Pancreas (tissue), 10 donors: ENCODE measurements at places on chromosomes 6 and 20. TPM values are rescaled to one million over a fixed set of nuclear protein-coding genes. Genes with fewer than 3 reads are reported as not detected.

ZNF292 gene
- 28.5 TPM for total RNA-seq

BEND6 gene
- not detected for total RNA-seq

HLA-DQA2 gene
- 4.3 TPM for total RNA-seq

DNA sequence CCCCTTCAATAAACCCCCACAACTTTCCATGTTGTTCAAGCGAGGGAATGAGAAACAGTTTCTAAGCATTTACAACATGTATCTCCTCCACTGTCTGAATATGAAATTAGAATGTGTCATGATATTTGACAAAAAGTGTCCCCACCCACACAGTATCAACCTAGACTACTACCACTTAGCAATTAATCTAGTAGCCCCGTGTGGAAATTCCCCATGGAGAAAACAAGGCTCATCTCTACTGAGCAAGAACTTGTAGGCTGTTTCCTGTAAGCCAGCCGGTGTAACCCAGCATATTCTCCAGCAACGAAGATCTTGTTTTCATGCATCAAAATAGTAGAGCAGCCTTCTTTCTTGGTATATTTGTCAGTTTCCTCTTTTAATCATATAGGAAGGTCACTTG, 115.0 kb downstream of the IRF4 start:
- H3K36me3 ChIP-seq, result no peaks in the 10 kb centered on the region
- no peaks in the 10 kb centered on the region for H3K27me3 ChIP-seq
- DNase-seq, result no peak
- no peaks in the 10 kb centered on the region for H3K4me1 ChIP-seq

GRCh38 chr20:64247970-64248841, 7.3 kb upstream of the PCMTD2 start:
- H3K27me3 ChIP-seq, result no peaks in the 10 kb centered on the region
- no peak overlapping the region for H3K4me3 ChIP-seq
- no peak overlapping the region for H3K27ac ChIP-seq
- H3K4me1 ChIP-seq, result no peaks in the 10 kb centered on the region
- no peak for DNase-seq

GRCh38 chr6:3723966-3724365, 27.5 kb downstream of the PXDC1 start:
- no peaks in the 10 kb centered on the region for H3K36me3 ChIP-seq
- H3K27ac ChIP-seq, result no peak overlapping the region
- no peaks in the 10 kb centered on the region for H3K4me1 ChIP-seq
- no peaks in the 10 kb centered on the region for H3K27me3 ChIP-seq
- no peak overlapping the region for H3K4me3 ChIP-seq

HLA-DRB1 gene
- total RNA-seq, result 35.7 TPM

GRCh38 chr6:24779416-24780016, 4.8 kb downstream of the GMNN start:
- DNase-seq, result no peak
- H3K4me1 ChIP-seq, result peaks cover 29% of the 10 kb centered on the region
- H3K27ac ChIP-seq, result peak overlapping the region; percentile 23

DNA sequence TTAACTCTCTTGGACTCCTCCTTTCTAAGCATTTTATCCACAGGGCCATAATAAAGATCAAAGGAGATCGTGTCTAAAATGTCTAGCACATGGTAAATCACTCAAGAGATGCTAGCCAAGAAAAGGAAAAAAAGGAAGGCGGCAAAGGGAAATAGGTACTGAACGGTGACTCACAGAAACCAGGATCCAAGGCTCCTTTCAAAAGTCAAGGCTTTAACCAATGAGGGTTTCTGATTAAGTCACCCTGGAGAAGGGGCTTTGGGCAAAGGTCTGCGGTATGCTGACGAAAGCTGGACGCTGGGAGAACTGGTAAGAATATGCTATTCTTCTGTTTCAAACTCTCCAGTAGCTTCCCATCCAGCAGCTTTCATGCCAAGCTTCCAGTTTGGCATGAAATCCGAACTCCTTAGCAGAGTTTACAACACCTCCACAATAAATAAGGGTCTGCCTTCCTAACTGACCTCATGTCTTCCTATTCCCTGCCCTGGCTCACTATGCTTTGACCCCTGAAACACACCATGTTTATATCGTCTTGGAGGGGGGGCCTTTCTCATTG, 1.0 kb downstream of the TOMM34 start:
- peaks cover 6% of the 10 kb centered on the region for H3K36me3 ChIP-seq
- peaks cover 13% of the 10 kb centered on the region for H3K4me1 ChIP-seq
- H3K27ac ChIP-seq, result no peak overlapping the region
- DNase-seq, result no peak
- no peaks in the 10 kb centered on the region for H3K27me3 ChIP-seq
- peak overlapping the region; percentile 90 for H3K4me3 ChIP-seq

SNX9 gene
- total RNA-seq, result 22.6 TPM

DNA sequence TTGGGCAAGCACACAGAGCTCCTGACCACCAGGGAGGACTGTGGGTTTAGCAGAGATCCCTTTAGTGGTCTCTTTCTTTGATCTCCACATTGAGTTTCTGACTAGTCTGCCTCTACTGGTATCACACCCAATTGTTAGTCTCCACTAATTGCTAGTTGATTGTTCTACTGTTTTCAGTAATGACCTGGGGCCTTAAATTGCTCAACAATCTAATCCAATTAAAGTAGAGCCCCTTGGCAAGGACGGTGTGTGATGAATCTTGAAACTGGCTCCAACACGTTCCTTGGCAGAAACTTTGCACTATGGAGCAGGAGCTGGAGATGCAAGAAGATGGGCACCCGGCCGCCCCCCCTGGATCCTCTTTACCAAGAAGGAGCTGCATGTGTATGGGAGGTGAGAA, 12.3 kb downstream of the FAM50B start:
- H3K27me3 ChIP-seq, result no peaks in the 10 kb centered on the region
- no peak overlapping the region for H3K4me3 ChIP-seq
- no peak for DNase-seq
- H3K4me1 ChIP-seq, result no peaks in the 10 kb centered on the region

- H3K36me3 ChIP-seq, result no peaks in the 10 kb centered on the region
- no peak for DNase-seq
- no peaks in the 10 kb centered on the region for H3K4me1 ChIP-seq
- no peak overlapping the region for H3K4me3 ChIP-seq
Observed at GRCh38 chr6:75308250-75308988, 23.8 kb upstream of the TMEM30A start.

DNA sequence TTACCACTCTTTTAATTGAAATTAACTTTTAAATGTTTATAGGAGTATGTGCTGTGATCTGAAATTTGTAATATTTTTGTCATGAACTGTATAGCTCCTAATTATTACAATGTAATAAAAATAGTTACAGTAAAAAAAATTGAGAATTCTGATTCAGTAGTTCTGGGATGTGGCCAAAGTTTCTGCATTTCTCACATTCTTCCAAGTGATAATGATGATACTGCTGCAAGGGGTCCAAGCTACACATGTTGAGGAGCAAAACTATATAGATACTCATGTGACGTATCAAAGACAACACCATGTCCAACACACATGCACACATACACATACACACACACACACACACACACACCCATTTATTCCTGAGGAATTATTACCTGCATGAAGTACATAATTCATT, 71.0 kb upstream of the FAM83B start:
- H3K4me3 ChIP-seq, result no peak overlapping the region
- no peaks in the 10 kb centered on the region for H3K4me1 ChIP-seq
- H3K27ac ChIP-seq, result no peak overlapping the region
- H3K36me3 ChIP-seq, result no peaks in the 10 kb centered on the region
- no peaks in the 10 kb centered on the region for H3K27me3 ChIP-seq

DNA sequence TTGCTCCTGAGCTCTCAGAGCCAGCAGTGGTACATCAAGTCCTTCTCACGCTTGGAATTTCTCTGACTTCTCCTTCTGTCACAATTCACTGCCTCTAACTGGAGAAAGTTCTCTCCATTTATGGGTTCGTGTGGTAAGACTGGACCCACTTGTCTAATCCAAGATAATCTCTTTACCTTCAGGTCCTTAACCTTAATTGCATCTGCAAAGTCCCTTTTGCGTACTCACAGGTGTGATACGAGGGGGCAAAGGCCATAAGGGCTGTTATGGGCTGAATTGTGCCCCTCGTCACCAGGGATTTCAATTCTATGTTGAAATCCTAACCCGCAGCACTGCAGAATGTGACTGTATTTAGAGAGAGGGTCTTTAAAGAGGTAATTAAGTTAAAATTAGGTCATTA, 27.5 kb upstream of the TBC1D22B start:
- no peaks in the 10 kb centered on the region for H3K36me3 ChIP-seq
- no peaks in the 10 kb centered on the region for H3K27me3 ChIP-seq
- H3K4me1 ChIP-seq, result no peaks in the 10 kb centered on the region
- no peak for DNase-seq
- H3K27ac ChIP-seq, result no peak overlapping the region

- no peaks in the 10 kb centered on the region for H3K36me3 ChIP-seq
- DNase-seq, result no peak
- no peaks in the 10 kb centered on the region for H3K27me3 ChIP-seq
- no peak overlapping the region for H3K27ac ChIP-seq
Observed at GRCh38 chr20:4014031-4014474, 1.3 kb downstream of the RNF24 start.

DNA sequence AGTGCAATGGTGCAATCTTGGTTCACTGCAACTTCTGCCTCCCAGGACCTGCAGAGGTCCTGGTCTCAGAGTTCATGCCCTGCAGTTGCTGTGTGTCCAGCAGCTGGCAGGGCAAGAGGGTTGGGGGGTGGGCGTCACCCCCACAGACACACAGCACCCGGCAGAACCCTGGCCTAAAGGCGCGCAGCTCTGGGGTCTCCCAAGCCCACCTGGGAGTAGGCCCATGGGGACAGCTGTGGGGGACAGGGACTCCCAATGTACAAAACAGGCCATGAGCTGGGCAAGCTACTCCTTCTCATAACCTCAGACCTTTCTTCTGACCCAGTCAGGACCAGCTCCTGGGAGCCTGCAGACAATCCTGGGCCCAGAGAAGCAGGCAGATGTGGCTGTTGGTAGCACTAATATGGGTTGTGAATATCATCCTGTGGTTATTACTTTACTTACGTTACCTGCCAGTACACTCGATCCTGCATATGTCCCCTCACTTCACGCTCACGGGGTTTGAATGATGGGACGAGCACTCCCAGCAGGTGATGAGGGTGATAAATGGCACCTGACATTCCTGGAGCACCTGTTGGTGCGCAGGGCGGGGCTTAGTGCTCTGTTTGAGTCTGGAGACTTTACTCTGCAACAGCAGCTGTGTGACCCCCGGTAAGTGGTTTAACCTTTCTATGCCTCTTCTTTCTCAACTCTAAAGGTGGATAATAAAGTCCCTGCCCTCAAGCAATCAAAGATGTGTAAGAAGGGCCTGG, 39.9 kb upstream of the SULF2 start:
- no peak for DNase-seq
- no peaks in the 10 kb centered on the region for H3K27me3 ChIP-seq
- H3K4me3 ChIP-seq, result no peak overlapping the region
- H3K36me3 ChIP-seq, result no peaks in the 10 kb centered on the region
- no peaks in the 10 kb centered on the region for H3K4me1 ChIP-seq
- no peak overlapping the region for H3K27ac ChIP-seq

DNA sequence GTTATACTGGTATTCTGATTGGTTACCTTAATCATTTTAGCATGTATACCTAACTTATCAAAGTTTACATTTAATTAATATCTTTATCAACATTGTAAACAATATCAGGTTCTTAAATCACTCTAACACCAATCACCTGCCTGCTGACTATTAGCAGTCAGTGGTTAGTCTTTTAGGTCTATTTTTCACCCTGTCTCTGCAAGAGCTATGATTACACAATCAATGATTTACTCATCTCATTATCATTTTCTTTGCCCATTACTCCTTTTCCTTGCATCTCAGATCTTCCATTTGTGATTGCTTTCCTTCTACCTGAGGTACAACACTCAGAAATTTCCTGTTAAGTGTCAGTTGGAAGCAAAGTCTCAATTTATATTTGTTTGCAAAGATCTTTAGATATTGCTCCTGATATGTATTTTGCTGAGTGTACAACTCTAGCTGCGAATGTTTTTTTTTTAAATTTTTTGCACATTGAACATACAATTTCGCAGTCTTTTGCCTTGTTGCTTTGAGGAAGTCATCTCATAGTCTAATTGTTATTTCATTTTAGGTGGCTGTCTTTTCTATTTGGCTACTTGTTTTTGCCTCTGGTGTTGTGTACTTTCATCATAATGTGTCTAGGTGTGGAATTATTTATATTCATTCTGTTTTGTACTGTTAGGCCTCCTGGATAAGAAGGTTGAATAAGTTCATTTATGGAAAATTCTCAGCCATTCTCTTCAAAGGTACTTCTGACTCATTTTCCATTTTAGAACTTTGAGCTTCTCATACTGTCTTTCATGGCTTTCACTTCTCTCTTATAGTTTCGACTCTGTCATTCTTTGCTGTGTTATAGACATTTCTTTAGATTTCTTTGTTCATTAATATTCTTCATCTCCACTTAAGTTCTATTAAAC, 104.9 kb upstream of the CEP162 start:
- no peaks in the 10 kb centered on the region for H3K27me3 ChIP-seq
- no peaks in the 10 kb centered on the region for H3K36me3 ChIP-seq
- no peaks in the 10 kb centered on the region for H3K4me1 ChIP-seq
- no peak overlapping the region for H3K4me3 ChIP-seq
- no peak overlapping the region for H3K27ac ChIP-seq
